ENCODE measurements at places on chromosomes 6 and 20. TPM values are rescaled to one million over a fixed set of nuclear protein-coding genes. Genes with fewer than 3 reads are reported as not detected.

The HMGCLL1 gene
- not detected for total RNA-seq

DNA sequence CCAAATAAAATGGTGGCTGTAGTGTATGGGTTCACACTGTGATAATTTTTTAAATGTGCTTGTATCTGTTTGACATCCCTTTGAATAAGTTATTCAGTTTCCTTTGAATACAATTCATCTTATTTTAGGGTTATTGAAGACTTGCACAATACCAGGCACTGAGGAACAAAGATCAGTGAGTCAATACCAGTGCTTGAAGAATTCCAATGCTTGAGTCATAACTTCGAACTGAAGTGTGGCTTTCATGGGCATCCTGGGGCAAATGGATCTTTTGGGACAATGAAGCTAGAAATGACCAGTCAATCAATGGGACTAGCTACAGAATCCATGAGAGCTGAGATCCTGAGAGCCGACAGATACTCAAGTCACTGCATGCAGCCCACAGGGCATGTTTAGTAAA, 349.9 kb upstream of the FLRT3 start:
- no peak for DNase-seq

The DPPA5 gene
- total RNA-seq: not detected

DNA sequence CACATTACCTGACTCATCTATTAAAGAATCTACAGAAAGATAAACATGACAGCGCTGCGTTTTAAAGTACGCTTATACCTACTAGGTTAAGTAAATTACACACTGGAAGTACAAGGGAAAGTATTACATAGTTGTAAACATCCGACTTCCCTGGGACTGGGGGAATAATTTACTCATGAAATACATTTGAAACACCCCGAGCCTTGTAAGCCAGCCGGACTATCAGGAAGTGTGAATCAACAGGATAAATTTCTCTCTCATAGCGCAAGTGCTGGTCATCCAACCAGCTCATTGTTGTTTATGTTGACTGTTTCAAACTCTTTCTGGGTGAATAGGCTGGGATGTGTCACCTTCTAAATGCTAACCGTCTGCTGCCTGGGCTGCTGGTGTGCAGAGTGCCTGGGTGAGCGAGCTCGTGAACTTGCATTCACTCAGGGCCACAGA, 4.9 kb downstream of the BMP6 start:
- DNase-seq: no peak

GRCh38 chr6:44004625-44005506, 122.4 kb downstream of the MRPL14 start:
- no peak for DNase-seq

DNA sequence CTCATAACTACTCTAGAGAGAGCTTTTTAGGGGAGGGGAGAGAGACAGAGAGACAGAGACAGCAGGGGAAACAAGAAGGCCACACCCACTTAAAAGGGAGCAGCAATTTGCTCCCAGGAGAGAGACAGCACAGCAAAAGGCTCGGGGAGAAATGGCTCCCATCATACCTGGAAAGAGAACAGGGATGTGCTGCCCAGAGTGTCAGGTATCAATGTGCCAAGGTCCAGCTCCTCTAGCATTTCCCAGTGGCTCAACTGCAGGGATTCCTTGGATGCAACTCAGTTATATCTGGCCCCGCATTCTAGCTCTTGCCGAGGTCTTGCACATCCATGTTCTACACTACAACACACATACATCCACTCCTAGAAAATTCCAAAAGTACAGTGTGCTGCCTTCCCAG, 304.0 kb upstream of the CDYL start:
- DNase-seq: no peak

GRCh38 chr6:164695896-164696295, 613.5 kb downstream of the C6orf118 start:
- no peak for DNase-seq

GRCh38 chr6:107957308-107957908, 600 bp downstream of the SEC63 start:
- DNase-seq: peak; percentile 32

GRCh38 chr20:313948-314347, 11.4 kb upstream of the SOX12 start:
- DNase-seq: no peak

GRCh38 chr6:28408076-28408802, 8.7 kb upstream of the ZSCAN12 start:
- DNase-seq: no peak

The RSPH9 gene
- total RNA-seq: not detected

DNA sequence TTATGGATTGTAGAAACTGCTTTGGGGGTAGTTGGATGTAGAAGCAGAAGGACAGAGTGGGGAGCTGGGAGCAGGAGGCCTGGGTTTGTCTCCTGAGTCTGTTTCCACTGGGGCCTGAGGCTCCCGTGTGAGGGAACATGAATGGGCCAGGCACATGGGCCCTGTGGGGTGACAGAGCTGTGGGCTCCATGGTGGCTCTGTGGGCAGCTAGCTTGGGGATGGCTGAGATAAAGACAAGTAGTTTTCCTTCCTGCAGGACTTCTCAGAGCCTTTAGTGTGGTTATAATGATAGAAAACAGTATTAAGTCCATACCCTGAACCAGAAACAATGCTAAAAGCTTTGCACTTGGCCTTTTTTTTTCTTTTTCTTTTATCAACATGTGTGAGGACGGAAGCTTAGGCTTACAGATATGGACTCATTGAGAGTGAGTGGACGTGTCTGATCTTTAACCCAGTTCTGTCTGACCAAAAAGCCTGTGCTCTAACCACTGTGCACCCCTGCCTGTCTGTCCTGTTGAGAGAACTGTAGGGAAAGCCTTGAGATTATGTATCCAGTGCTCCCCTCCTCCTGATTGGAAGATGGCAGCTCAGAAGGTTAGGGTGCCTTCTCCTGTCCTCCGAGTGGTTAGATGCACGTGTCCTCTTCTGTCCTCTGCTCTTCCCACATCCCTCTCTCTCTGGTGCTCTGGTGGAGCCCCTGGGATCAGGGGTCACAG, 98.3 kb downstream of the CDH26 start:
- DNase-seq: no peak

DNA sequence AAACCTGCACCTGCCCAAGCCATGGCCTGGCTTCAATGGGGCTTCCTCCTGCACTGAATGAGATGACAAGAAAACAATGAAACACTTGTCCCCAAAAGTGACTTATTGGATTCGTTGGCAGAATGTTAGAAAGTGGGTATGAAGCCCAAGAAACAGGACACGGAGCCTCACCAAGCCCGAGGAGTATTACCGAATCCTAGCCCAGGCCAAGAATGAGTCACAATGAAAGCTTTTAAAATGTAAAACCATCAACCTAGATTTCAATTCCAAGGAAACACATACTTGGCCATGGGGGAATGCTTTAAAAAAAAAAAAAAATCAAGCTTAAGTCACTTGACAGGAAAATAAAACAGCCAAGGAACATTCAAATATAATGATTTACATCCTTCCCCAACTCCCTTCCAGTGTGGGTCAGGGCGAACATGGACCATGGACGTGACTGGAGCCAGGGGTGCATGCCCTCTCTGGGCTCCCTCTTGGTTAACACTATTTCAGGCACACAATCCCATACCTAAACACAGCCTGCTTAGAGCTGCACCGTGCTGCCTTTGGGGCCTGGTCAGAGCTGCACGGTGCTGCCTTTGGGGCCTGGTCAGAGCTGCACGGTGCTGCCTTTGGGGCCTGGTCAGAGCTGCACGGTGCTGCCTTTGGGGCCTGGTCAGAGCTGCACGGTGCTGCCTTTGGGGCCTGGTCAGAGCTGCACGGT, 3.1 kb upstream of the STX16 start:
- no peak for DNase-seq

DNA sequence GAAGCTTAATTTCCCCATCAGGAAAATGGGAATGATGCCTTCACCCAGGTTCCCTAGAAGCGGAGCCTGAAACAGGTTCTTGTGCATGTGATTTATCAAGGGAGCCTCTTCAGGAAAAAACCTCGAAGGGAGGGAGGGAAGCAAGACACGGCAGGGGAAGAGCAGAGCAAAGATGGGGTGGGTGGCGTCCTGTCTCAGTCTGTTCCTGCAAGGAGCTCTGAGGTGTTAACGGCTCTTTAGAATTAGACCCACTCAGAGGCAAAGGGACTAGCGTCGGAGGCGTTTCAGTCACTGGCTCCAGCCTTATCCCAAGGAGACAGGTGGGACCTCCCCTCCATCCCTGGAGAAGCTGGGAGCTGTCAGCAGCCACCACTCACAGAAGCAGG, 15.6 kb upstream of the UBE2V1 start:
- no peak for DNase-seq

The MYBL2 gene
- 1.6 TPM for total RNA-seq

- DNase-seq: no peak
Observed at GRCh38 chr20:21147593-21147992, 21.7 kb downstream of the KIZ start.

- DNase-seq: no peak
Observed at GRCh38 chr6:147418523-147418922, 90.0 kb upstream of the SAMD5 start.

The KCNQ5 gene
- 4.2 TPM for total RNA-seq

The TRIM31 gene
- total RNA-seq: 0.44 TPM

The SERINC1 gene
- total RNA-seq: 121 TPM

The PLEKHG1 gene
- 4.6 TPM for total RNA-seq

- no peak for DNase-seq
Observed at GRCh38 chr6:84877515-84878210, 113.3 kb upstream of the TBX18 start.

GRCh38 chr6:51640021-51640420, 447.4 kb downstream of the PKHD1 start:
- no peak for DNase-seq

DNA sequence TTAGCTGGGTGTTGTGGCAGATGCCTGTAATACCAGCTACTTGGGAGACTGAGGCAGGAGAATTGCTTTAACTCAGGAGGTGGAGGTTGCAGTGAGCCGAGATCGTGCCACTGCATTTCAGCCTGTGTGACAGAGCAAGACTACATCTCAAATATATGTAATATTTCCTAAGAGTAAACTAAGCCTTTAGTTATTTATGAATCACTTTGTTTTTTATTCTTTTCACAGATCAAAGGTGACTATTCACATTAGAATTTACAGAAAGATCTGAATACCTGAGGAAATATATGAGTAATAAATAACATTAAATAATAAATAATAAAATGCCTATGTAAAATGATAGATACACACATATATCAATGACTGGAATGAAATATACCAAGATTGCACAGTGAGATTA, 630.8 kb upstream of the IMPG1 start:
- no peak for DNase-seq

The NUDT3 gene
- 23.5 TPM for total RNA-seq

The LY86 gene
- 3.2 TPM for total RNA-seq

- DNase-seq: no peak
Observed at GRCh38 chr6:48111575-48111974, 578 bp upstream of the PTCHD4 start.

- DNase-seq: no peak
Observed at GRCh38 chr6:166673309-166673708, 46.3 kb upstream of the RPS6KA2 start.

GRCh38 chr20:32509639-32510066, 75.5 kb downstream of the NOL4L start:
- DNase-seq: peak; percentile 73

The PNPLA1 gene
- total RNA-seq: 0.22 TPM

The TRIM38 gene
- 20.5 TPM for total RNA-seq

The SLC12A5 gene
- 0.05 TPM for total RNA-seq

The PM20D2 gene
- 7.5 TPM for total RNA-seq

DNA sequence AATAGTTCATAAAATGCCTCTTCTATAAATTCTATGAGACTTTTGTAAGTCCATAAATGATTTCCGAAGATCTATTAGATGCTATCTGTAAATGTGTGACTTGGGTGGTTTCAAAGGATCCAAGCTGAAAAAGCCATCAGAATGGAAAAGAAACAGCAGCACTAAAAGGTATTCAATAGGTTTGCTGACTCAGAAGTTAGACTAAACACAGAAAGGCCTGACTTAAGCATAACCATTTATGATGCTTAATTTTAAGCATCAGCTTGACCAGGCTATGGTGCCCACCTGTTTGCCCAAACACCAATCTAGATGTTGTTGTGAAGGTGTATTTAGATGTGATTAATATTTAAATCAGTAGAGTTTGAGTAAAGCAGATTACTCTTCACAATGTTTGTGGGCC, 513.5 kb downstream of the TFAP2A start:
- no peak for DNase-seq

The NFKBIL1 gene
- total RNA-seq: 9.7 TPM

The TAF11 gene
- total RNA-seq: 35.1 TPM

DNA sequence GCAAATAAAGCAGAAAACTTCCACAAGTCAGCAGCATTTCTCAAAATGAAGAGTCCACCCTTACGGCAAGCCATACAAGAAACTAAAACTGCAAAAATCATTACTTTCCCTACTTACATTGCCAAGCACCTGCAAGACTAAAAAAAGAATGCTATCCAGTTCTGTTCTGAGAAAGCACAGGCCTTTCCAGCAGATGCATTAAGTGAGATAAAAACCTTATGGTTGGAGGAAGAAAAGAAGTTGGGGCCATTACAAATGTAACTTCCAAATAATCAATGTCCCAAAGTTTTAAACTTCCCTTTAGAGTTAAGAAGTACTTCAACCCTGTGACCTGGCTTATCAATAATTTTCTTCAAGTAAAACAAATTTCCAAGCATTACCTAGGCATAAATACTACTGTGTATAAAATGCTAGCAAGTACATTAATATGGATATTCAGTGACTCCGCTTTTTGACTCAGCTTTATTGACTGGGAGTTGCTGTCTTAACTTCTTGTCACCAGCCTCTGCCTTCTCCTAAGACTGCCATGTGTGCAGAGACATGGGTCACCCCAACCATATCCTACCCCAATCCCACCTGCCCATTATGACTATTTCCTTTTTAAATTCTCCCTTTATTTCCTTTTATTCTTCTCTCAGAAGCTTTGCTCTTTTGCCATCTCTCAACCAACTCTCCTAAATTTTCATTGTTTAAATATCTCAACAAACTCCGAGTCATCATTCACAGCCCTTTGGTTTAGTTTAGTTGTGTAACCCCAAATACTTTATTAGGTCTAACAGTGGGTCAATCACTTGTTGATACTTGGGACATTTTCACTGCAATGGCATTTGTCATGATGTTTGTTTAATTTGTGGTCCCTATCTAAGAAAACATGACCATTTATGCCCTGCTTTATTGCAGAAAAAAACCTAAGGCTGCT, 49.7 kb downstream of the SLC22A23 start:
- DNase-seq: no peak

DNA sequence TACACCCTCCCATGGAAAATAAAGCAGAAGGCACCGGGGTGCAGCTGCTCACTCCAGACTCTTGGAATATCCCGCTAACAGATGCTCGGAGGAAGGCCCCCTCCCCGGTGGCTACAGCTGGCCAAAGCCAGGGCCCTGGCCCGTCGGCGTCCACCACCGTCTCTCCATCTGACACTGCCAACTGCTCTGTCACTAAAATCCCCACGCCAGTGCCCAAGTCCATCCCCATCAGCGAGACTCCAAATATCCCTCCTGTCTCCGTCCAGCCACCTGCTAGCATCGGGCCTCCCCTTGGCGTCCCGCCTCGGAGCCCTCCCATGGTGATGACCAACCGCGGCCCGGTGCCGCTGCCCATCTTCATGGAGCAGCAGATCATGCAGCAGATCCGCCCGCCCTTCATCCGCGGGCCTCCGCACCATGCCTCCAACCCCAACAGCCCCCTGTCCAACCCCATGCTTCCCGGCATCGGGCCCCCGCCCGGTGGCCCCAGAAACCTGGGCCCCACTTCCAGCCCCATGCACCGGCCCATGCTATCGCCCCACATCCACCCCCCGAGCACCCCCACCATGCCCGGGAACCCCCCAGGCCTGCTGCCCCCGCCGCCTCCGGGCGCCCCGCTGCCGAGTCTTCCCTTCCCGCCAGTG, 143.9 kb downstream of the SOBP start:
- DNase-seq: no peak

- DNase-seq: no peak
Observed at GRCh38 chr6:31035862-31036497, 25.7 kb downstream of the MUC22 start.

The FAM217A gene
- total RNA-seq: not detected

GRCh38 chr20:41169791-41170351, 32.5 kb downstream of the PLCG1 start:
- DNase-seq: no peak

Data from T-cell (primary cell).